ENCODE measurements at places on chromosomes 12 and 14. TPM values are rescaled to one million over a fixed set of nuclear protein-coding genes. Genes with fewer than 3 reads are reported as not detected.

USP44 gene
- 3.9 TPM for total RNA-seq

- no peak for DNase-seq
- no peaks in the 10 kb centered on the region for H3K27me3 ChIP-seq
- H3K4me3 ChIP-seq: no peak overlapping the region
- H3K27ac ChIP-seq: no peak overlapping the region
- H3K4me1 ChIP-seq: no peaks in the 10 kb centered on the region
These were observed 85.1 kb upstream of the DAAM1 start for GRCh38 chr14:59103396-59103795.

- no peaks in the 10 kb centered on the region for H3K36me3 ChIP-seq
- H3K4me3 ChIP-seq: peak within 1 kb of the TSS; percentile 93
- DNase-seq: peak; percentile 75
These were observed at the start of gene LGALS3 for GRCh38 chr14:55129086-55129427. Gene LGALS3 (plus strand): TSS chr14:55129252. CDS start chr14:55137374, 8,122 bp downstream.

GRCh38 chr14:101715210-101716076 is 46.1 kb upstream of the PPP2R5C start:
- H3K27ac ChIP-seq: no peak overlapping the region
- H3K4me3 ChIP-seq: no peak overlapping the region
- H3K4me1 ChIP-seq: no peaks in the 10 kb centered on the region
- peak; percentile 10 for DNase-seq
- H3K36me3 ChIP-seq: no peaks in the 10 kb centered on the region

GRCh38 chr14:77100961-77101360 is 2.9 kb downstream of the CIPC start:
- H3K4me1 ChIP-seq: peaks cover 18% of the 10 kb centered on the region
- no peaks in the 10 kb centered on the region for H3K27me3 ChIP-seq
- no peak for DNase-seq
- no peaks in the 10 kb centered on the region for H3K36me3 ChIP-seq
- H3K4me3 ChIP-seq: no peak overlapping the region

DNA sequence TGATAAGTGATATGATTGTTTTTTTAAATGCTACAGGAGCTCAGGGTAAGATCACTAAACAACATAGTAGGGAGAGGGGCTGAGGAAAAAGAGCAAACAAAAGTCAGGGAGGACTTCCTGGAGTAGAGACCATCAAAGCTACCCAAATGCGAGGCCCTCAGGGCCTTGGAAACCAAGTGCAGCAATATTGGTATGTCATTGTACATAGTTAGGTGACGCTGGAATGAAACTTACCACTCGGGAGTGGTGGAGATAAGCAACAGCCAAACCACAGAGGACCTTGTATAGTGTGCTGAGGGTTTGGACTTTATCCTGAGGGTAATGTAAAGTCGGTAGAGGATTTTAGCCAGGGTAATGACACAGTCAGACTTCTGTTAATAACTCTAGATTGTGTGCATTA is 13.8 kb downstream of the KITLG start:
- no peak overlapping the region for H3K4me3 ChIP-seq
- no peaks in the 10 kb centered on the region for H3K27me3 ChIP-seq
- H3K36me3 ChIP-seq: no peaks in the 10 kb centered on the region
- H3K27ac ChIP-seq: no peak overlapping the region
- H3K4me1 ChIP-seq: no peaks in the 10 kb centered on the region

DNA sequence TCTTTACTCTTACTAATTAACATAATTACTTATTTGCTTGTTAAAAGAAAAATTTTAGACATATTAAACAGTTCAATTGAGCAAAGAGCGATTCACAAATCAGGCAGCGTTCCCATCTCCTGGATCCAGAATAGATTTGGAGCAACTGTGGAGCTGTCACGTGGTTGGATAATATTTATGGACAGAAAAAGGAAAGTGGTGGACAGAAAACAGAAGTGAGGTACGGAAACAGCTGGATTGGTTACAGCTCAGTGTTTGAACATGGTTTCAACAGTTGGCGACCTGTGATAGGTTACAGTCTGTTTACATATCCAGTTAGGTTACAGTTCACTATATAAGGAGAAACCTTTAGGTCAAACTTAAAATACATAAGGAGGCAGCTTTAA is 19.7 kb upstream of the FAM234B start:
- H3K4me3 ChIP-seq: no peak overlapping the region
- no peaks in the 10 kb centered on the region for H3K27me3 ChIP-seq
- no peak for DNase-seq
